ENCODE measurements at places on chromosomes 16 and 17.
A peak's percentile ranks its signal among the peaks of the same experiment; 100 is the strongest.

GRCh38 chr17:50948711-50949110, 82.6 kb upstream of the TOB1 start:
- DNase-seq, result no peak

GRCh38 chr16:73068541-73069401, 20.8 kb upstream of the ZFHX3 start:
- DNase-seq, result no peak

DNA sequence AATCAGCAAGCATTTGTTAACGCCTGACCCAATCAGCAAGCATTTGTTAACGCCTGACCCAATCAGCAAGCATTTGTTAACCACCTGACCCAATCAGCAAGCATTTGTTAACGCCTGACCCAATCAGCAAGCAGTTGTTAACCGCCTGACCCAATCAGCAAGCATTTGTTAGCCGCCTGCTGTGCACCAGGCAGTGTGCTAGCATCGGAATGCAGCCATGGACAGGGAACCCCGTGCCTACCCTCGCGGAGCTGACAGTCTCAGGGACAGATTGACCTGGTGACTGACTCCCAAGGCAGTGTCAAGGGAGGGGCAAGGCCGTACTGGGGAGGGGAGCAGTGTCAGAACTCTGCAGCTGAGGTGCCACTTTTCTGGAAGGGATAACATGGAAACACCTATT, 66.9 kb downstream of the ABR start:
- no peak for DNase-seq

DNA sequence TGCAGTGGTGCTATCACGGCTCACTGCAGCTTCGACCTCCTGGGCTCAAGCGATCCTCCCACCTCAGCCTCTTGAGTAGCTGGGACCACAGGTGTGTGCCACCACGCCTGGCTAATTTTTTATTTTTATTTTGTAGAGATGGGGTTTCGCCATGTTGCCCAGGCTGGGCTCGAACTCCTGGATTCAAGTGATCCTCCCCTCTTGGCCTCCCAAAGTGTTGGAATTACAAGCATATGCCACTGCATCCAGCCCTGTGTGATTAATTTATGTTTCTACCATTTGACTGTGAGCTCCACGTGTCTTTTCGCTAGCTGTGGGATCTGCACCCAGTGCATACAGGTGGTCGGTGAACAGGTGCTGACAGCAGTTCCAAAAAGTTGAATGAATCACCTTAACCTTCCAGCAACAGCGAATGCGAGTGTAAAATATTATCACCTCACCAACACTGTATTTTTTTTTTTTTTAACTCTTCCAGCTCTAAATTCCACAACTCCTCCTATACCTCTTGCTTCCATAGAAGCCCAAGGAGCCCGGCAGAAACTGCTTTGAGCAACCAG, 484 bp upstream of the NUDT7 start:
- no peak for DNase-seq

DNA sequence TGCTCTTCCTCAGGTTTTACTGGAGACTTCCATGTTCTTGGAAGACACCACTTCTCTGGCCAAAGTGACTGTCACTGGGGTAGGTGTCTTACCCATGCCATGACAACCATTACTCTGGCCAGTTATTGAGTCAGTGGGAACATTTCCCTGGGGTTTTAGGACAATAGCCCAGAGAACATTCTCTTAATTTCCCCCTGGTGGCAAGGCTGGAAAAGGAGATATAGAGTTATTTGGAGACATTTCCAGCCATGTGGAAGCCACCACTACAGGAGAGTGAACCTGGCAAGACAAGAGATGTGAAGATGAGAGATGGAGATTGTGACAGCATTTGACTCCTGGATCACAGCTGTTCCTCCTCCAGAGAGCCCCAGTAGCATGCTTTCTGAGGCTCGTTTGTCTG, 106.2 kb downstream of the CDK5R1 start:
- DNase-seq, result no peak

- no peak for DNase-seq
These were observed 28.3 kb downstream of the MSI2 start for GRCh38 chr17:57284583-57284982.

DNA sequence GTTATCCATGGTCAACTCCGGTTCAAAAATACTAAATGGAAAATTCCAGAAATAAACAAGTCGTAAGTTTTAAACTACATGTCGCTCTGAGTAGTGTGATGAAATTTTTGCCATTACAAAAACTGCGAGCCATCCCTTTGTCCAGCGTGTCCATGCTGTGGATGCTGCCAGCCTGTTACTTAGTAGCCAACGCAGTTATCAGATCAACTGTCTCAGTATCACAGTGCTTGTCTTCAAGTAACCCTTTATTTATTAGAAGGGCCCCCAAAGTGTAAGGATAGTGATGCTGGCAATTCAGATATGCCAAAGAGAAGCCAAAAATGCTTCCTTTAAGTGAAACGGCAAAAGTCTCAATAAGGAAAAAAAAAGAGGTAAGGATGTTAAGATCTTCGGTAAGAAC, 23.9 kb downstream of the SNN start:
- no peak for DNase-seq

GRCh38 chr17:39517224-39517623, 55.9 kb downstream of the CDK12 start:
- no peak for DNase-seq

- peak; percentile 74 for DNase-seq
These were observed 4.0 kb upstream of the ZNF267 start for GRCh38 chr16:31869511-31870201.

DNA sequence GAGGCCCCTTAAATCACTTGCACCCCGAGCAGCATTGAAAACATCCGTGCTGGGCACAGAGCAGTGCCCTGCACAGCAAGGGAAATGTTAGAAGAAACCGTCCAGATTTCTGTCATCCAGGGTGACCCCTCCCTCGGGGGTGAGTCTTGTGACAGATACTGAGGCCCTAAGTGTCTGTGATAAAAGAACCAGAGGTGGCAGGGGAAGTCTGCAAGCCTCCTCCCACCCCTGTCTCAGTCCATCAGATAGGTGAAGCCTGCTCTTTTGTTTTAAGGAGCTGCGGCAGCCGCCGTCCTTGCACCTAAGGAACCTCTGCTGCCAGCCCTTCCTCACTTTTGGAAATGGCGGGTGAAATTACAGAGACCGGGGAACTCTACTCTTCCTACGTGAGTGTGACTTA, 845 bp upstream of the NAT9 start:
- DNase-seq, result no peak

DNA sequence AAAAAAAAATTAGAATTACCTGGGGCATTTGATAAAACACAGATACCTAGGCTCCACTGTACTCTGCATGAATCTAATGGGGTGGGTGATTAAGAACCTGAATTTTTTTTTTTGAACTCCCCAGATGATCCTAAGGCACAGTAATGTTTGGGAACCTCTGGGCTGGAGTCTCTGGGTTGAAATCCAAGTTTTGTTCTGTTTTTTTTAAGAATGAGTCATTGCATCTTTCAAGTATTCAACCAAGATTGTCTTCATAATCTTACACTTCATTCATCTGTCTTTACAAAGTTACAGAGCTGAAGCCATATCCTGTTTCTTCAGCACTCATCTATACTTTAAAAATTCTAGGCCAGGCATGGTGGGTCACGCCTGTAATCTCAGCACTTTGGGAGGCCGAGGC, 52.6 kb downstream of the PIGL start:
- no peak for DNase-seq

DNA sequence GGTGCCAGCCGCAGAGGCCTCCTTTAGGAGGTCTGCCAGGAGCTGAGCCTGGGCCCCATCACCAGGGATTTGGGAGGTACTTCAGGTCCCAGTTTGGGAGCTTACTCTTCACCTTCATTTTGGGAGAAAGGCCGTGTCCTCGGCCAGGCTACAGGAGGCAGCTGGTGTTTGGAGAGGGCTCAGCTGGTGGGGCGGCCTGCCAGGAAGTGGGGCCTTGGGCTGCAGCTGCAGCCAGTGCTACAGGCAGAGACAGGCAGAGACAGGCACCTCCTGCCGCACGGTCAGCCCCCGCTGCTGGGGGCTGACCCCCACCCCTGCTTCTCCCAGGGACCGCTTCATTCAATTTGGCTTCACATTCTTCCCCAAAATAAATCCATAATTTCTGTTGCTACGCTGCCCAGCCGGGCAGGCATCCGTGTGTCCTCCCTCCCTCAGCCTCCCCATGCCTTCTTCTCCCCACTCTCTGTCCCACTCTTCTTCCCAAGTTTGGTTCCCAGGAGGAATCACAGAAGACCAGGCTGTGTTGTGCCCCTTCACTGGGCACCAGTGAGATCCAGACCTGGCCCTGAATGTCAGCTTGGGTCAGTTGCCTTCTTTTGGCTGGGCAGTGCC, 6.1 kb downstream of the TMEM235 start:
- DNase-seq, result no peak

- DNase-seq, result no peak
These were observed 25.6 kb downstream of the MGAT5B start for GRCh38 chr17:76893623-76894334.

DNA sequence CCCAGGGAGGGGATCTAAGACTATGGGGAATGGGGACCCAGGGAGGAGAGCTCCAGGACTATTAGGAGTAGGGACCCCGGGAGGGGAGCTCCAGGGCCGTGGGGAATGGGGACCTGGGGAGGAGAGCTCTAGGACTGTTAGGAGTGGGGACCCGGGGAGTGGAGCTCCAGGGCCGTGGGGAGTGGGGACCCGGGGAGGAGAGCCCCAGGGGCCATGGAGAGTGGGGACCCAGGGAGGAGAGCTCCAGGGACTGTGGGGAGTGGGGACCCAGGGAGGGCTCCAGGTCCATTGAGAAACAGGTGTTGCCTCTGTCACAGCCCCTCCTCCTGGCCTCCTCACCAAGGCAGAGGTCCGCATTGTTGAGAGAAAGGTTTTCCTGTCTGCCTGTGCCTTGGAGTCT, 16.0 kb downstream of the MPRIP start:
- DNase-seq, result no peak

- DNase-seq, result no peak
These were observed 167.5 kb downstream of the TANC2 start for GRCh38 chr17:63133491-63133890.

GRCh38 chr17:69525920-69526841, 111.7 kb downstream of the MAP2K6 start:
- no peak for DNase-seq

DNA sequence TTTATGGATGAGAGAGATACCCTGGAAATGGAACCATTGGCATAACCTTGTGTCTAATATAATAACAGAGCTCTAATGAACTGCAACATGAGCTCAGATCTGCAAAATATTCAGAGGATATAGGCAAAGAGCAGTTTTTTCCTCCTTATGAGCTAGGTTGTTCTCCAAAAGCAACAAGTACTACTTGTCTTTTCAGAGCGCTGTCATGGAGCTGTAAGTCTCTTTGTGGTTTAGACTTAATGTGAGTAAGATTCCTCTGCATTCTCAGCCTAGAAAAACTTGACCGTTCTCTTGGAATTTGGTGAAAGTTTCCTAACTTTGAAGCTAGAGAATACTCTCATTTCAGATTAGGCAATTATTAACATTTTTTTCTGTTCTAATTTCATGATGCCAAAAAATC, 85.2 kb downstream of the FTO start:
- DNase-seq, result no peak

DNA sequence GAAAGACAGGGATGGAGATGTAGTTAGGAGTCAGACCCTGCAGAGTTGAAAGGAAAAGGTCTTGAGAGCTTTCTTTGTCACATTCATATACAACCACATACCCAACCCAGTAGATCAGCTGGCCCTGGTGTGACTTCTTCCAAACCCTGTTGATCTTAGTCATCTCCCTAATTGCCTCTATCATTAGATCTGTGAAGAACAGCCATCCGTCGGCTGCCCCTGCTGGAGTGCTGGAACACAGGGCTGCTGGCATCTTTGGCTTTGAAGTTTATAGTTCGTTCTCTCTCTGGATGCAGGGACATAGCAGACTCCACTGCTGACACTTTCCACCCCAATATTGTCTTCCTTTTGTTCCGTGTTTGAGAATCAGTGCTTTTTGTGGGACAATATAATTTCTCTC, 10.4 kb upstream of the SMG8 start:
- DNase-seq, result no peak

GRCh38 chr17:75754378-75755204, 10.4 kb downstream of the GALK1 start:
- DNase-seq, result no peak
